ENCODE measurements at places on chromosomes 7 and 10. TPM values are rescaled to one million over a fixed set of nuclear protein-coding genes. Genes with fewer than 3 reads are reported as not detected.

CYP3A5 gene
- not detected for total RNA-seq

ASIC3 gene
- 1.3 TPM for total RNA-seq

CLDN15 gene
- total RNA-seq, result 5.6 TPM

LIPM gene
- not detected for total RNA-seq

NEUROD6 gene
- not detected for total RNA-seq

ADAM8 gene
- total RNA-seq, result 5.9 TPM

CAMK2B gene
- 0.40 TPM for total RNA-seq

DNA sequence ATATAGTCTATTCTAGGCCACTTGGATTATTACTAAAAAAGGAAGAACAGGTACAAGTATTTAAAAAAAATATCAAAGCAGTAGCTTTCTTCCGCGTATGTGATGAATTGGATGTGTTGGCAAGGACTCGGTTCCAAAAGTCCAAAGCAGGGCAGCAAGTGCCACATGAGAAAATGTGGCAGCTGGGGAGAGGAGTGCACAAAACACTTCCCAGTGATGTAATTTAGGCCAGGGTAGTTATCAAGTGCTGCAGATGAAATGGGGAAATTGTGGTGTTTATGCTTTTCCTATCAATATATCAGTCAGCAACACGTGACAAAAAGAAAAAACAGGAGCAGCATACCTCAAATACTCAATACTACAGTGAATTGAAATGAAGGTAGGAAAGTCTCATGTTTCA lies 7.0 kb downstream of the RHOBTB1 start:
- DNase-seq, result no peak

- no peak for DNase-seq
Observed at GRCh38 chr7:131188367-131189339, 139.0 kb upstream of the MKLN1 start.

DNA sequence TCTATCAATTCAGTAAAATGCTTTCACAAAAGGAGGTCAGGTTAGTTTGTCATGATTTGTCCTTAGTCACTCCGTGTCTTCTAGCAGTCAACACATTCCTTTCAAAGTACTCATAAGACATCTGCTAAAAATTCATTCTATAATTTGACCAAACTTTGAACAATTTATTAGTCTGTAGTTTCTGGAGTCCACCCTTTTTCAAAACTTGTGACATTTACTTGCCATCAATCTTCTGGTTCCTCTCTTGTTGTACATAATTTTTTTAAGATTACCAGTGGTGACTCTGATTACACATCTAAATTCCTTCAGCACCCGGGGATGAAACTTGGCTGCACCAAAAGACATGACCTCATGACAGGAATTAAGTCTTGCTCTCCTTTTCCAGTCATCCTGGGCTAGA lies 130.1 kb downstream of the NEBL start:
- DNase-seq, result no peak

- no peak for DNase-seq
Observed at GRCh38 chr10:79259834-79260233, 87.4 kb upstream of the PPIF start.

DNA sequence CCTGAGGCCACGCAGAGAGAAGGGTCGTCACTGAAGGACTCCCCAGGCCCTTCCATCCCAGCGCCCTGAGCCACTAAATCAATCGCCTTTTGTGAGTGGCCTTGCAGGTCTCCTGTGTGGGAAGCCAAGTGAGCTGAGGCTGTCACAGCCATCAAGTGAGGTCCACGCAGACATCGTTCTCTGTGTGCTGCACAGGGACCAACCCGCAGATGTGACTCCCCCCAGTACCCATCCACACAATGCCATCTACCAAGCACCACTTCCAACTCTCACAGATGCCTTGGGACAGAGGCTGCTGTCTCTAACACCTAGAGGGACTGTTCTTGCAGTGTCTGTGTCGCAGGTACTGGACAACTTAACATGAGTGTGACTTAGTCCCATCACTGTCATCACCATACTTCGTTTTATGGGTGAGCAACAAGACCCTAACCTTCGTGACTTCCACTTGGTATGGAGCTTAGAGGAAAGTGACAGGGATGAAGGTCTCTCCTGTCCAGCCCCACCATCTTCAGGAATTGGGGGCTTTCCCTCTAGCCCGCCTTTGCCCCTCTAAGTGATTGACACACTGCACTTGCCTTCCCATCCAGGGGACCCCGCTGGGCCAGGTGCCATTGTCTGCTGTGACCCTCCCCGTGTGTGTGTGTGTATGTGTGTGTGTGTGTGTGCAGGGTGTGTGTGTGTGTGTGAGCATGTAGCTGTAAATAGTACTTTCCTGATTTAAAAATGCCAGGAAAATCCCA lies 51.4 kb upstream of the TMEM72 start:
- no peak for DNase-seq

- no peak for DNase-seq
Observed at GRCh38 chr10:124324856-124325632, 93.7 kb downstream of the OAT start.

DNA sequence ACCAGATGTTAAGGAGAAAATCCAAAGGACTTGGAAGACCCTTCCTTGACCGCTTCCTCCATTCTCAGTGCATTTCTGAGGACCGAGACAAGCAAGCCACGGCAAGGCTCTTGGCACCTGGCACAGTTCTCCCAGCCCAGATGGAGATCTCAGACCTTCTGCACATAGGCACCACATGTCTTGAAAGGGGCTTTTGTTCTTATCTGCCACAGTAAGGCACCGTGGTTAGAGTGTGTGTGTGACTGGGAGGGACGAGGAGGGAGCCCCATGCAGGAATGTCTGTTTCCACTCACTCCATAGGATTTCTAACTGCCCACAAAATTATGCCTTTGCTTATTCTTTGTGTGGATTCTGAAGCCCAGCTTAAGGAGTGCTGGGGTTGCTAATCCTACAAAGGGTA lies 10.3 kb upstream of the WDR86 start:
- no peak for DNase-seq

GRCh38 chr10:116157485-116157884 lies 115.5 kb downstream of the GFRA1 start:
- DNase-seq, result no peak

- DNase-seq, result no peak
Observed at GRCh38 chr10:91050371-91051034, 129.6 kb upstream of the ANKRD1 start.

DNA sequence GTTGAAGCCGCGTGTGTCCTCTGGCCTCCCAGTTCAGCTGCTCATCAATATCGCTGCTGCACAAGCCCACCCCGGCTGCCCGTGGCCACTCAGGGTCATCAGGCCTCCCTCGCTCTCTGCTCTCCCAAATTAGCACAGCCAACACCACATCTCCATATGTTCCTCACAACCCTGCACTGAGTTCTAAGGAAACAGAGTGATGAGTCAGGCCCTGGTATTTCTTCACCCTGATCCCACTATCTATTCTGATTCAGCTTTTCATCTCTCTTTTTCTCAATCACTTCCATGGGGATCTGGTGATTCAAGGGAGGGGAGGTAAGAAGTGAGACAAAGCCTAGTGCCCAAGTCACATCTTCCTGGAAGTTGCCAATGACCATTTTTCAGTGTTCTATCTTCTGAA lies 23.8 kb downstream of the CYTH3 start:
- DNase-seq, result no peak

All from uterus (tissue), 4 donors.